ENCODE measurements at places on chromosomes 11 and 22.

- DNase-seq: no peak
Measured at GRCh38 chr11:117717485-117718314, 79.3 kb downstream of the DSCAML1 start.

DNA sequence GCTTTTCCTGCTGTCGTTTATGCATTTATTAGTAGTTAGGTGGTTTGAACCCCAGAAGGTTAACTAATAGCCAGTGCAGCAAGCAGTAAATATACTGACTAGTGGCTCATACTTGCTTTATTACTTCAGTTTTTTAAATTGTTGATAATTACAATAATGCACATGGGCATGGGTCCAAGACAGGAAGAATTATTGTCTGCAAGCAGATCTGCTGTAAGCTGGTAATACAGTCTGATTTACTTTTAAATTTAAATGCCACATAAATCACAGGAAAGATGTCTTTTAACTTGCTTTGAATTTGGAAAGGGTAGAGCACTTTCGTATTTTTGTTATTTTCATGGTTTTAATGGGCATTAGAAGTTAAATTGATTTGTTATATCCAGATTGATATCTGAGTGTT is 27.1 kb downstream of the APLP2 start:
- DNase-seq: no peak

DNA sequence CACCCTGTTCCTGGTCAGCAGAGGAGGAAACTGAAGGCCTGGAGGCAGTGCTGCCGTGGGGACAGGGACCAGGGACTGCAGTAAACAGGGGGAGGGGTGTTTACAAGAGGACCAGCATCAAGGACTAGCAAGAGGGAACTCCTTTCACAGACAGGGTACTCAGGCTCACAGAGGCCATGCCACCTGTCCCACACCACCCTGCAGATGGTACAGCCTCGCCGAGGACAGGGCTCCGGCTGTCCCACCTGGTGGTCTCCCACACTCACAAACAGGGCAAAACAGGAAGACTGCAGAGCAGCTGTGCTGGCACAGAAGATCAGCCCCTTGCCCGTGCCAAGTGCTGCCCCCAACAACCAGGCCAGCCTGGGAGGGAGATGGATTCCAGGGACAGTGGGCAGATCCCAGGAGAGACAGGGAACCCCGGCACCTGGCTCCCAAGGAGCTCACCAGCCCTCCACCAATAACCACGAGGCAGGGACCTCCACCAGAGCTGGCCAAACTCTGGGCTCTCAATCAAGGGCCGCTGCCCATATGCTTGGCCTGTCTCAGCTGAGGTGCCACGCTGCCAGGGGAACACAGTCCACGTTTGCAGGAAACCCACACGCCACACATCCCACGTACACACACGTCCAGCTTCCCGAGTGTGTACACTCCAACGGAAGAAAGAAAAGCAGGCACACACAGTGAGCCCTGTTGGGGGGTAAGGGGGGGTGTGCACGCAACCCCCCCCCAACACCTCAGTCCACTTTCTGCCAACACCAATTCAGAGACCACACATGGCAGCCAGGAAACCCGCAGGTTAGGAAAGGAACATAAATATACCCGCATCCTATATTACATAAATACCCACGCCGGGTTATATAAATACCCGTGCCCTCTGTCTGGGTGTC is 2.1 kb downstream of the CSNK1E start:
- DNase-seq: peak; percentile 69

GRCh38 chr22:42939941-42940653 is 74.9 kb downstream of the PACSIN2 start:
- DNase-seq: no peak

DNA sequence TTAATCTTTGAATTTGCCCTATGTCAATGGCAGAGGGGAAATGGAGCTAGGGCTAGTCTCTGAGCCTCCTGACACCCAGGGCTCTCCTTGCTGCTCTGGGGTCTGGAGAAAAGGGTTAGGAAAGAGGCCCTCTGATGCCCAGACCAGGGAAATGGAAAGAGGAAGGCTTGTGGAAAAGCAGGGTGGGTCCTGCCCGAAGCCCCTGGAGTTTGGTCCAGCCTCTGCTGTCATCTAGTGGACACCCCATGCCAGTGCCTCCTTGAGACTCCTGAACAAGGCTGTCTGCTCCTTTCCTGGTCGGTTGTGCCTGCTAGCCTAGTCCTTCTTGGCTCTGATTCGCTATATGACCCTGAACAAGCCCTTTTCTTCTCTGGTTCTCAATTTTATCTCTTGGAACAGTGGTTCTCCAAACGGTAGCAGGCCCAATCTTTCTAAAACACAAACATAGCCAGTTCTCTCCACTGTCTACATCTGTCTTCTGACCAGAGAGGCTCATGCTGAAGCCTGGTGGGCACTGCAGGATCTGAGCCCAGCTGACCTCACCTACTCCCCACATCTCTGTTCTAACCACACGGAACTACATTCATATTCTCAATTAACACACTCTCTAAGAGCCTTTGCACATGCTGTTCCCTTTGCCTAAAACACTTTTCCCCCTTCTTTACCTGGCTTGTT is 8.8 kb upstream of the PLA2G3 start:
- no peak for DNase-seq

- DNase-seq: no peak
Measured at GRCh38 chr22:38798496-38798895, 4.6 kb upstream of the DNAL4 start.

DNA sequence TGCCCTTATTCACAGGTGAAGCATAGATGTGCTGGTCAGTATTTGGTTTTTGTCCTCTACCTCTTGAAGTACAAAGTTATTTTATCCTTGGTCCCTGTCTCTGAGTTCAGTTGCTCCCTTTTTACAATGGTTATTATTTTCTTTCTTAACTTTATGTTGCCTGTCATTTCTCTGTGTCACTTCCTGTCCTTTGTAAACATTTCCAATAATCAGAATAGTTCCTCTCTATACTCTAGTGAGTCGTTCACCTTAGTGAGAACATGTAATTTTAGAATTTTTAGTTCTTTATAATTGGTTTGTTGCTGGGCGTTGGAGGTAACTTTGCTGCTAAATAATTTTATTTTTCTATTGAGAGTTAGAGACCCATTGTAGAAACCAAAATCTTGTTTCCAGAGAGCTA is 16.0 kb downstream of the CSTPP1 start:
- DNase-seq: no peak

GRCh38 chr11:40133498-40133897 is 1326.0 kb downstream of the LRRC4C start:
- DNase-seq: no peak

DNA sequence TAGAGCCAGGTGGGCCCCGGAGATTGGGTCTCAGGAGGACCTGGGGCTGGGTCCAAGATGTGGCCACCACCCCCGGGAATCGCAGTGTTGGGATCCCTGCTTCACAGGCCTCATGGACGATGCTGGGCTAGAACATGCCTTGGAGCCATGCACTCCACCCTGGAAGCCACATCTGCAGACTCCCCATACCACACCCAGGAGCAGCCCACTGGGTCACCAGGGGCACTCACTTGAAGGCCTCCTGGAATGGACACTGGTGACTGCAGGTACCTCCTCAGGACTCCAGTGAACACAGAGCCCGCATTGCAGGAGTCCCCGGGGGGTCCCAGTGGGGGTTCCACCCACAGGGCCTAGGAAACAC is 25.0 kb downstream of the RTN4R start:
- DNase-seq: no peak

DNA sequence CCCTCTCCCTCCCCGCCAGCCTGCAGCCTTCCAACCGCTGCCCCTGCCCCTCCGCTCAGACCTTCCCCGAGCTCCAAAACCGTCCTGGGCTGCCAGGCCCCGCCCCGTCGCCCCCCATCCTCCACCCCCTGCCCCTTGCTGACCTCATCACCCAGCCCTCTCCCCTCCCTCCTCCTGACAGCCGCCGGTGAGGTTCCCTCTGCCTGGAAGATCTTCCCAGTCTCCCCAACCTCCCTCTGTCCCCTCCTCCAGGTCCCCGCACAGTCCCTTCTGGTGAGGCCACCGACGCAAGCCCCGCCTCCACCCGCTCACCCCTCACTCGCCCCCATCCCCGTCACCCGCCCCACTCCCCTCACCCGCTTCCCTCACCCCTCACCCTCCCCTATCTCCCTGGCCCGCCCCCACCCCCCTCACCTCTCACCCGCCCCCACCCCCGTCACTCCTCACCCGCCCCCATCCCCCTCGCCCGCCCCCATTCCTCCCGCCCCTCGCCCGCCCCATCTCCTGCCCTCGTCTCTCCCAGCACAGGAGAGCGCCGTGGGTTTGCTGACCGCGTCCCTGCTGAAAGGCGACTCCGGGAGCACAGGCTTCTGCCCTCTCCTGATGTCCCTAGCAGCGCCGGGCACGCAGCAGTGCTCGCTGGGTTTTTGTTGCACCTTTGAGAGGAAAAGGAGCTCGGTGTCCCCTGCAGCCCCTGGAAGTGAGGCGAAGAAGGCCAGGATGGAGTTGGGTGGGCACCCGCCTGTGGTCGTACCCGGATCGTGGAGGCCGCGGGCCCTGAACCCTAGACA is 16.4 kb upstream of the UPK3A start:
- peak; percentile 70 for DNase-seq

GRCh38 chr11:30617762-30618161 is 31.6 kb upstream of the MPPED2 start:
- DNase-seq: no peak

GRCh38 chr11:134763030-134763388 is 351.0 kb upstream of the B3GAT1 start:
- no peak for DNase-seq

DNA sequence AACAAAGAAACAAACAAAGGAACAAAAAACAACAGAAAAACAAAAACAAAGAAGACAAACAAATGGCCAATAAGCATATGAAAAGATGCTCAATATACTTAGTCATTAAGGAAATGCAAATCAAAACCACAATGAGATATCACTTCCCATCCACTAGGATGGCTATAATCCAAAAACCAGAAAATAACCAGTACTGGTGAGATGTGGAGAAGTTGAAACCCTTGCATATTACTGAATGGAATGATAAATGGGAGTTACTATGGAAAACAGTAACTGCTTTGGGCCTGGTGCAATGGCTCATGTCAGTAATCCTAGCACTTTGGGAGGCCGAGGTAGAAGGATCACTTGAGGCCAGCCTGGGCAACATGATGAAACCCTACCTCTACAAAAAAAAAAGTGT is 44.9 kb upstream of the RBFOX2 start:
- DNase-seq: no peak

DNA sequence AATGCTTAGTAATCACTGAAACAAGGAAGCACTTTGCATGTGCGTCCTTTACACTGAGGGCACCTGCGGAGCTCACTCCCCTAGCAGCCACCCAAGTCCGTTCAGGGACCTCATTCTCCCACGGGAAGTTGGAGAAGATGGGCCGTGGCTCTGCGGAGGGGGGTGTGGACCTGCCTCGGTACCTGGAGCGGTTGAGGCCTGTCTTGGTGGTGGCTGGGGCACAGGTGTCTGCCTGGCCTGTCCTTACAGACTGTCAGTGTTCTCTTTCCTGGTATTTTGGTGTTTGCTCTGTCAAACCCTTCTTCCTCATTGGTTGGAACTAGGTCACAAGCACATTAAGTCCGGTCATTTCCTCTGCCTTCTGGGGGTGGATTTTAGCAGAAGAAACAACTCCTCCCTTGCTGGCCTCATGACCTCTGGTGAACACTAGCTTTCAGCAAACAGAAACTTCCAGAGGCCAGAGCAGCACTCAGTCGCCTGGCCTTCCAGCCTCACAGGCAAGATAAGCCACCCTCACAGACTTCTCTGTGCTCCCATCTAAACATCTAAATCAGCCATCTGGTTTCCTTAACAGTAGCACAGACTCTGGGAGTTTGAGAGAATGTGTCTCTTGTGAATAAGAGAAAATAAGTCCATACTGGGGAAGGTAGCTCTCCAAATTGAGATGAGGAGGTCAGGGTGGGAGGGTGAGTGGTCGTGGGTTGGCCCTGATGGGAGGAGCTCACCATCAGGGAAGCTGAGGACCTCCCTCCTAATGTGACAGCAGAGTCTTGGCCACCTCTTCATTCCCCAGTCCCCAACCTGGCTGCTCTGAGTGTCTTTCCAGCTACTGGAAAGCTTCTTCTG is 8.6 kb downstream of the SNAP29 start:
- no peak for DNase-seq

GRCh38 chr11:117931971-117932370 is 2.8 kb upstream of the TMPRSS13 start:
- peak; percentile 70 for DNase-seq

DNA sequence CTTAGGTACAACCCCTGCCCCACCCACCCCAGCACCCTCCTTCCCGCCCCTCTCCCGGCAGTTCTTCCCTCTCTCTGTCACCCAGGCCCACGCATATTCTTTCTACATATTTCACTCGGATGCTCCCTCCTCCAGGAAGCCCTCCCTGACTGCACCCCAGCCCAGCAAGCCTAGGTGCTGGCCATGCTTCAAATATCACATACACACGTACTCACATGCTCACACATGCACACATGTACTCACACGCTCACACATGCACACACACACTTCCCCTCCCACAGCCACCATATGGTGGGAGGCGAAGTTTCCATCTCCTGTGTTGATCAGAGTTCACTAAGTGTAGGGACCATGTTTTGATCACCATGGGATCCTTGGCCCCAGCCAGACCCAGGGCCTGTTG is 90.4 kb downstream of the WNT7B start:
- DNase-seq: peak; percentile 24

DNA sequence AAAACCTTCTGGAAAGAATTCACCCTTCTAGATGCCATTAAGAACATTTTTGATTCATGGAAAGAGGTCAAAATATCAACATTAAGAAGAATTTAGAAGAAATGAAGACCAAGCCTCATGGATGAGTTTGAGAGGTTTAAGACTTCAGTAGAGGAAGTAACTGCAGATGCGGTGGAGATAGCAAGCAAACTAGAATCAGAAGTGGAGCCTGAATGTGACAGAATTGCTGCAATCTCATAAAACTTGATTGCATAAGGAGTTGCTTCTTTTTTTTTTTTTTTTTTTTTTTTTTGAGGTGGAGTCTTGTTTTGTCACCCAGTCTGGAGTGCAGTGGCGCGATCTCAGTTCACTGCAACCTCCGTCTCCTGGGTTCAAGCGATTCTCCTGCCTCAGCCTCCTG is 51.6 kb downstream of the MS4A13 start:
- DNase-seq: no peak

GRCh38 chr11:112196519-112197087 is 21.3 kb downstream of the BCO2 start:
- DNase-seq: no peak

DNA sequence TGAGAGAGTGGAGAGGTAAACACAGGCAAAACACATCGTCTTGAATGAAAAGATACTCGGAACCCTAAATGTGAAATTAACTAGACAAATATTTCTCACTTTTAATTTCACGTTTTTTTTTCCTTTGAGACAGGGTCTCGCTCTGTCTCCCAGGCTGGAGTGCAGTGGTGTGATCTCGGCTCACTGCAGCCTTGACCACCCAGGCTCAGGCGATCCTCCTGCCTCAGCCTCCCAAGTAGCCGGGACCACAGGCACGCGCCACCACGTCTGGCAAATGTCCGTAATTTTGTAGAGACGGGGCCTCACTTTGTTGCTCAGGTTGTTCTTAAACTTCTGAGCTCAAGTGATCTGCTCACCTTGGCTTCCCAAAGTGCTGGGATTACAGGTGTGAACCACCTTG is 7.4 kb upstream of the SHANK3 start:
- no peak for DNase-seq

GRCh38 chr22:50216684-50217520 is 16.1 kb downstream of the SELENOO start:
- no peak for DNase-seq

- no peak for DNase-seq
Measured at GRCh38 chr22:20537325-20537756, 29.9 kb downstream of the MED15 start.

Data from activated effector memory CD4-positive, alpha-beta T cell treated with anti-CD3 and anti-CD28 coated beads, Interleukin-2, amount 50 U/mL, for 16 hours (primary cell).